Forelimb muscle (tissue), 1 donor: ENCODE measurements at places on chromosomes 7 and 10. TPM values are rescaled to one million over a fixed set of nuclear protein-coding genes. Genes with fewer than 3 reads are reported as not detected.

The NEBL gene
- polyA plus RNA-seq = 0.96 TPM

The CLDN15 gene
- 7.4 TPM for polyA plus RNA-seq

The AKR1E2 gene
- polyA plus RNA-seq = 3.3 TPM

The FXYD4 gene
- 1.1 TPM for polyA plus RNA-seq

The C1QL3 gene
- polyA plus RNA-seq = 0.38 TPM

The OR9A2 gene
- not detected for polyA plus RNA-seq

The EFCAB10 gene
- 1.4 TPM for polyA plus RNA-seq

The GIMAP1 gene
- polyA plus RNA-seq = 2.4 TPM

The BAMBI gene
- 2.3 TPM for polyA plus RNA-seq

The PON1 gene
- polyA plus RNA-seq = 0.47 TPM

The RAB19 gene
- not detected for polyA plus RNA-seq

The RSPH10B gene
- 0.30 TPM for polyA plus RNA-seq

The FAM170B gene
- polyA plus RNA-seq = not detected

The PAPSS2 gene
- 7.8 TPM for polyA plus RNA-seq

The PILRB gene
- 20.7 TPM for polyA plus RNA-seq

The ZNF722 gene
- not detected for polyA plus RNA-seq

The ENTPD1 gene
- polyA plus RNA-seq = 12.3 TPM

The CACNA2D1 gene
- 131 TPM for polyA plus RNA-seq

The ETV1 gene
- 11.0 TPM for polyA plus RNA-seq

The GCK gene
- polyA plus RNA-seq = 5.0 TPM

The FAM20C gene
- polyA plus RNA-seq = 32.0 TPM

The WAPL gene
- polyA plus RNA-seq = 26.6 TPM

The PLA2G12B gene
- 0.16 TPM for polyA plus RNA-seq

The C7orf33 gene
- 1.1 TPM for polyA plus RNA-seq

The ANXA7 gene
- 57.9 TPM for polyA plus RNA-seq

The GAD2 gene
- polyA plus RNA-seq = 0.15 TPM

The PPP1R3C gene
- polyA plus RNA-seq = 161 TPM

The NOS3 gene
- polyA plus RNA-seq = 5.5 TPM

The MUC3A gene
- polyA plus RNA-seq = 0.10 TPM

The PHKG1 gene
- 41.5 TPM for polyA plus RNA-seq

The SLC29A4 gene
- polyA plus RNA-seq = 37.6 TPM

The ING3 gene
- 16.5 TPM for polyA plus RNA-seq

The WEE2 gene
- polyA plus RNA-seq = 0.09 TPM

The ITGA8 gene
- 7.3 TPM for polyA plus RNA-seq

The SNX8 gene
- 29.2 TPM for polyA plus RNA-seq

The KCND2 gene
- polyA plus RNA-seq = 1.2 TPM

The NEUROG3 gene
- not detected for polyA plus RNA-seq

The CCL26 gene
- 1.00 TPM for polyA plus RNA-seq

The TMEM270 gene
- not detected for polyA plus RNA-seq

The ASAH2 gene
- 1.8 TPM for polyA plus RNA-seq

The SFR1 gene
- 5.9 TPM for polyA plus RNA-seq
